ENCODE measurements at places on chromosomes 7 and 10. TPM values are rescaled to one million over a fixed set of nuclear protein-coding genes. Genes with fewer than 3 reads are reported as not detected.

DNA sequence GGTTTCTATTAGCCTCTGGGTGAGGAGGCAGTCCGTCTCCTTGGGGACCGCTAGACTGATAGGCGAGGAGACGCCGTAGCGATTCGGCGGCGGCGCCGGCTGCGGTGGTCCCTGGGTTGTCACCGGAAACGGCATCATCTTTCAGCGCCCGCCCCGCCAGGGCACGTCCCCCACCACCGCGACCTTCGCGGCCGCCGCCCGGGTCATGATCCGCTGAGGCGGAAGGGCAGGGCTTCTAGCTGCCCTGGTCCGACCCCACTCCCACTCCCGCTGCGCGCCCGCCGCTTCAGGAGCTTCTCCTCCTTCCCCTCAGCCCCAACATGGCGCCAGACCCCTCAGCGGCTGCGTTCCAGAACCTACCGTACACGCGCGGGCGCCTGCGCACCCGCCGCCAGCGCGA lies at the start of gene PAPOLB:
TSS of gene PAPOLB (minus strand) at position 358 of the 400 bp plus-strand sequence. CDS start at position 138, 220 bp downstream.
- peak; percentile 51 for DNase-seq
- H3K4me3 ChIP-seq, result peak within 1 kb of the TSS; percentile 66
- H3K27me3 ChIP-seq, result peaks cover 52% of the 10 kb centered on the region
- H3K36me3 ChIP-seq, result peaks cover 10% of the 10 kb centered on the region
- no peak within 1 kb of the TSS for H3K27ac ChIP-seq
- H3K4me1 ChIP-seq, result no peaks in the 10 kb centered on the region

ANKRD61 gene
- not detected for total RNA-seq

- H3K4me3 ChIP-seq, result no peak overlapping the region
- no peak overlapping the region for H3K27ac ChIP-seq
- H3K4me1 ChIP-seq, result no peaks in the 10 kb centered on the region
- no peaks in the 10 kb centered on the region for H3K27me3 ChIP-seq
These were observed 145.1 kb downstream of the SEMA3D start for GRCh38 chr7:85041605-85042216.

CD36 gene
- 0.21 TPM for total RNA-seq

- H3K4me3 ChIP-seq, result no peak overlapping the region
- H3K4me1 ChIP-seq, result no peaks in the 10 kb centered on the region
- H3K27ac ChIP-seq, result no peak overlapping the region
- no peaks in the 10 kb centered on the region for H3K36me3 ChIP-seq
These were observed 186.2 kb upstream of the PRKCQ start for GRCh38 chr10:6766131-6766801.

H2BK1 gene
- total RNA-seq, result 3.4 TPM
